Coronary artery (tissue), 2 donors: ENCODE measurements at places on chromosomes 12 and 14.

DNA sequence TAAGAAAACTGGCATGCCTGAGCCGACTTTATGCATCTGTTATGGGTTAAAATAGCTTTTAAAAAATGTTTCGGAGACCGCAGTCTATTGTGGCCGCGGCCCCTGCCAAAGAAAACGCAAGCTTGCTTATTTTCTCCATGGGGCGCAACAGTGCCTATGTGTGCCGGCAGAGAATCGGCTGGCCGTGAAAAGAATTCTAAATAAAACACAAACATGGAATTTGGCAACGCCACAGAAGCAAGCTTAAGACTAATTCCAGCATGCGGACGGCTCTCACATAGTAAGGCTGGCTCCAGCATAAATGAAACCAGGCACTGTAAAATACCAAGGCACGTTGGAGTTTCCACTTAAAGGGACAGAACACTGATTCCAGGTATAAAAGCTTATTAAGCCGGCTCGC is 56.7 kb downstream of the BCL11B start:
- no peak for DNase-seq

GRCh38 chr12:77686760-77687159 is 143.9 kb upstream of the NAV3 start:
- DNase-seq: no peak

GRCh38 chr12:46560089-46560488 is 187.5 kb upstream of the SLC38A2 start:
- DNase-seq: no peak

DNA sequence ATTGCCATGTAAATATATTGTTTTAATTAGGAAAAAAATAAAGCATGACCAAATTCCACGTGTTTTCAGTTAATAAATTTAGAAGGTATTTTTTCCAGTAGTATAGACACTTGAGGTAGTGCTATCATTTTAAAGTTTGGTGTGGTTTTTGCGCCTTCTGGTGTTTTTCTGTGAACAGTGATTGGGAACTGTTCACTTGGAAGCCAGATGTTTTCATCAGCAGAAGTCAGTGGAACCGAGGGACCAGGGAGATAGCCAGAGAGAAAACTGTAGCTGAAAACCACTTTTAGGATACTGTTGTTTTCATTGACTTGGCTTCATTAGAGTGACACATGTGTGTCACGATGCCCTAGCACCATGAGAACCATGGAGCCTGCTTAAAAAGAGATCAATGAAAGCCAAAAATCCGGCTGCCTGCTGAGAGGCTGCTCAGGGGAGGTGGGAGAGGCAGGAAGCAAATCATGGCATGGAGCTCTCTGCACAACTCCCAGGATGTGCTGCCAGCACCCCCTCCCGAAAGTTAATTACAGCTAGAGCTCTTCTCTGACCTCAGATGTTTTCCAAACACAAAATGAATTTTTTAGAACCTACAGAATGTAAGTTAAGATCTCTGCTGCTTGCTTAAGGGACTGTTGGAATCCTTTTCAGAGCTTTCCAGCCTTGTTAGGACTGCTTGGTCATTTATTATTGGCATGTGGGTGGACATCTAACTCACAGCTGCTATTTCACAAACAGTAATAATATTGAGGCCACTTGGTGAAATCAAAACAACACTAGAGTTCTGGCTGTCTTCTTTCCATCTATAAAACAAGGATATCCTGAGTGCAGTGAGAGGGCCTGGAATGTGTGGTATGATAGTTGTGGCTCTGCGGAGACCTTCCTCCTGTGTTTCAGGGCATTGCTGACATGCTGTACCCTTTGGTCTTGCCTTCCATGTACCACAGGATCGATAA is 192.3 kb downstream of the ANO4 start:
- DNase-seq: no peak

DNA sequence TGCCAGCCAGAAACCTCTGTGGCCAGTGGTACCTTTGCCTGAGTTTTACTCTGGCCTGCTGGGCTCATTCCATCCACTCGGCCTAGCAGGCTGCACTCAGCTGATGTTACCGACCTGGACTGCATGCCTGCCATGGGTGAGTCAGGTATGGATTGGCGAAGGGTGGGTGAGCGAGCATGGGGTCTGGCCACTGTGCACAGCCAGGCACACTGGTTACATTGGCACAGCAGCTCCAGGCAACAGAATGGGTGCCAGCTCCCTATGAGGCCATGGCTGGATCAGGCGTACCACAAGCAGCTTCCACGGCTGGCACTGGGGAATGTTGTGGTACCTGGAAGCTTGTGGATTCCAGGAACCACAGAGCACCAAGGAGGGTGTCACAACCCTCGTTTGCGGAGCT is 685.7 kb downstream of the SLC16A7 start:
- DNase-seq: no peak

DNA sequence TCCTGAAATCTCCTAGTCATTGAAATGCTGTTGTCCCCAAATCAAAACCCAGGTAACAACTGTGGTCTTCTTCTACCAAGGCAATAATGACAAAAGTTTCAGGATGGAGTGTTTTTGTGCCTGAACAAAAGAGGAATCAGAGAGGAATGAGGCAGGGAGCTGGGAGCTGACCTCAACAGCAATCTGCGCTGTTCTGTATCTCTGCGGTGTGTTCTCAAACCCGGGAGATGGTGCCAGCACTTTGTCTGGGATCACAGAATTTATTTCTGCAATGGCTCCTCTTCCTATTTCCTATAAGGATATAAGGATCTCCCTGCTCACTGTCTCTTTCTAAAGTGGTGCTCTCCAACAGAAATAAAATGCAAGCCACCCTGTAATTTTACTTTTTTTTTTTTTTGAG is 449 bp upstream of the GLT8D2 start:
- DNase-seq: no peak

DNA sequence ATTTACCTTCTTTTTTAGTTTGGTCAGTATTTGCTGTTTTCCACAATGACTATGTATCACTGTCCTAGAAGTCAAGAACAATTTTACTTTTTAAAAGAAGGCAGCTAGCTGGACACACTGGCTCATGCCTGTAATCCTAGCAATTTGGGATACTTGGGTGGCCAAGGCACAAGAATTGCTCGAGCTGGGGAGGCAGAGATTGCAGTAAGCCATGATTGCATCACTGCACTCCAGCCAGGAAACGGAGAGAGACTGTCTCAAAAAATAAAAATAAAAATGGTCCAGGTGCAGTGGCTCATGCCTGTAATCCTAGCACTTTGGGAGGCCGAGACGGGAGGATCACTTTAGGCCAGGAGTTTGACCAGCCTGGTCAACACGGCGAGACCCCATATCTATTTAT is 28.3 kb downstream of the MDM1 start:
- no peak for DNase-seq

DNA sequence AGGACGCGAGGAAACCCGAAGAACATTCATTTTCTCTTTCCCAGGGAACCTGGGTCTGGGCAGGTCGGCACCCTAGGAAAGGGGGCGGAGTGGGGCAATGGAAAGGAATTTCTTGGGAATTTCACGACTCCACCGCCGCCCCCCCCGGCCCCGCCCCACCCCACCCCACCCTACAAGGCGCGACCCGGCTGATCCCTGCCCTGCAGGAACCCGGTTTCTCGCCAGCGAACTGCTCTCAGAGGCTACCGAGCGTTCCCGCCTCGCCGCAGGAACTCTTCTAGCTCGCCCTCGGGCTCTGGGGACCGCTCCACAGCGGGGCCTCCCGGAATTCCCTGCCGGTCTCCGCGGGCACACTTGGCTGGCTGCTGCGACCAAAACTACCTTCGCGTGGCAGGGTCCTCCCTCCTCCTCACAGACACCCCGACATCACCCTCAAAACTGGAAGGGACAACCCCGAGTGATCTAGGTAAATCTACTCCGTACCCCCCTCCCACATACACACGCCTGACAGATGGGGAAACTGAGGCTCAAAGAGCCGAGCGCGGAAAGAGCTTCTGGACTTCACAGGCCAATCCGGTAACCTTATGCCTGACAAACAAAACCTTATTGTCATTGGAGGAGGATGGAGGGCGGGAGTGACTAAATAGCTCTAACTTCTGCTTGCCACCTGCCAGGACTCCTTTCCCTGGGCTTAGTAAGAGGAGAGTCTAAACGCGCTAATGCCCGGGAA is 785 bp upstream of the ACTN1 start:
- peak; percentile 85 for DNase-seq

DNA sequence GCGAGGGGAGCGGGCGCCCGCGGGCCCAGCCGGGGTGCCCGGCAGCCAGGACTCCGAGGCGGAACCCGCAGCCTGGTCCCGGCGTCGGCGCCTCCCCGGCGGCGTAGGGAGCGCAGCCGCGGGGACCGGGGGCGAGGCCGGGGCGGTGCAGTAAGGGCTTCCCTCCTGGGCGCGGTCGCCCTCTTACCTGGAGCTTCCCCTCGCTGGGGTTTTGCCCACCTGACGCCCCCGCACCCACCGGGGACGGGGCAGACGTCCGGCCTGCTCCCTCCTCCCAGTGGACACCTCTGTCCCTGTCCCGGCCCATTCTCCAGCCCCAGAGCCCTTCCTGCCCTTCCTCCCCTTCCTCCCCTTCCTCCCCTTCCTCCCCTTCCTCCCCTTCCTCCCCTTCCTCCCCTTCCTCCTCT is 413 bp upstream of the TUBA1C start:
- no peak for DNase-seq

DNA sequence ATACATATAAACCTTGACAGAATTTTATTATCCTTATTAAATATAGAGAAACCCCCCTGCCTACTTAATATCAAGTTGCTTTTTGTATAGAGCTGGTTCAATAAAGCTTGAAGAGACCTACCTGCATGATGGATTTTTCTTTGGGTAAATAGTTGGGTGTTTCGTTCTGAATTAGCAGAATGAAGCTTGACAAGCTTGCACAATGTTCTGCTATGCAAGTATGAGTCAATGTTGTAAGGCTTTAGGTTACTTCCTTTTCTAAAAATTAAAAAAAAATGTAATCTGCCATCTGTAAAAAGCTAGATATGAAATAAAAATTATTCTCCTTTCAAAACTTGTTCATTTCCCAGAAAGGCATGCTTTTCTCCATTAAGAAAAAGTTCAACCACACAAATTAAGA is 1662.6 kb upstream of the SEL1L start:
- no peak for DNase-seq

GRCh38 chr12:50132505-50133135 is 20.6 kb downstream of the COX14 start:
- no peak for DNase-seq

DNA sequence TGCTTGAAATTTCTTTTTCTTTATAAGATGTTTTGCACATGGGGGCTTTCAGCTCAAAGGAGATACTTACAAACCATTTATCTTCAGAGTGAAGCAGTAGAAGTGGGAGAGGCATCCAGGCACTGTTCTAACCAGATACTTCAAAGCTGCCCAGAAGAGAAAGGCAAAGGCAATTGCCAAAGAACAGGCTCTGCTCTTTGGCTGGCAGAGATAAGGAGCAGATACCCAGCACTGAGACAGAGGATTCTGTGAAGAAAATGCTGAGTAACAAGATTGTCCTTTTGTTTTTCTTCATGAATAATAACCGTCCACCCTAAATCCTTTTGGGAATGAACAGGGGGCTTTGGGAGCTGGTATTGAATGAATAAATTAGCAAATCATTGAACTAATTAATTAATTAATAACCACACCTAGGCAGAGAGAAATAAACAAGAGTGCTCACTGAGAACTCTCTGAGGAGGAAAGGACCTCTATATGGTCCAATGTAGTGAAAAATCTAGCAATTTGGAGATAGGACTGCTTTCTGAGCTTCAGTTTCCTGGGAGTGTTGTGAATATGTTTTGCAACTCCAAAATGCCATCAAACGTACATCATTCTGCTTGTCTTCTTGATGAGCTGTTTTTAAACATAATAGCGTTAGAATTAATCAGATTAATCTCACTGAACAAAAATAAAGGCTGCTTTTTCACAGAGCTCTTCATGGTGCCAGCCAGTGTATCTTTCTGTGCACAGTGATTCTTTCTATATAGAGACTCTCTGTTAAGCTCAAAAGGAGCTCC is 192.8 kb upstream of the AMIGO2 start:
- DNase-seq: no peak

DNA sequence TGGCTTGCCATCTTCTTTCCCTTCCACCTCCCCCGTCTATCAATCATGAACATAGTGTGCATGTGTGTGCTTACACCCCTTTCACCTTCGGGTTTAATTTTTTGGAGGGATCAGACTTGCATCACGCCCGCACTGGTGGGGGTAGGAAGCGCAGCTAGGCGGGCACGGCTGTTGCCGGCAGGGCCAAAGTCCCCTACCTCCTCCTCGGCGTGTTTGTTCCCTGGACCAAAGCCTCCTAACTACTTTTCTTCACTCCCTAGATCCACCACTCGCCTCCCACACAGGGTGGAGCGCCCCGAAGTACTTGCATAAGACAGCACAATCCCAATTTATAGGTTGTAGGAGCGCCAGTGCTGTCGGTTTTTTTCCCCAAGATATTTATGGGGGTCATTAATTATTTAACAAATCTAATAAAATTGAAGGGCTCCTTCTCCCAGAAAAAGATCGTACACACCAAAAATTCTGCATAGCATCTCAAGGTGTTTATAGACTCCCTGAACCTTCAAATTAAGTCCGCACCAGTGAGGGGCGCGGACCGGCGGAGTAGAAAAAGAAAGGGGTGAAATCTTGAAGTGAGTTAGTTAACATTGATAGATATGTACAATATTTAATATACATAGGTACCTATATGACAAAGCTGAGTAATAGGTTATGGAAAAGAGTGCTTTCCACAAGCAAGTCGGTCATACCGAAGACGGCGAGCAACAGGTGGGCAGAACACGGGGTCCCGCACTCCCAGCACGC is 717 bp downstream of the PKP2 start:
- DNase-seq: no peak

GRCh38 chr12:92136026-92136730 is 9.5 kb downstream of the BTG1 start:
- DNase-seq: no peak

GRCh38 chr14:94313991-94314655 is 9.0 kb downstream of the SERPINA6 start:
- no peak for DNase-seq

GRCh38 chr12:131643631-131644452 is 67.0 kb upstream of the SFSWAP start:
- no peak for DNase-seq

DNA sequence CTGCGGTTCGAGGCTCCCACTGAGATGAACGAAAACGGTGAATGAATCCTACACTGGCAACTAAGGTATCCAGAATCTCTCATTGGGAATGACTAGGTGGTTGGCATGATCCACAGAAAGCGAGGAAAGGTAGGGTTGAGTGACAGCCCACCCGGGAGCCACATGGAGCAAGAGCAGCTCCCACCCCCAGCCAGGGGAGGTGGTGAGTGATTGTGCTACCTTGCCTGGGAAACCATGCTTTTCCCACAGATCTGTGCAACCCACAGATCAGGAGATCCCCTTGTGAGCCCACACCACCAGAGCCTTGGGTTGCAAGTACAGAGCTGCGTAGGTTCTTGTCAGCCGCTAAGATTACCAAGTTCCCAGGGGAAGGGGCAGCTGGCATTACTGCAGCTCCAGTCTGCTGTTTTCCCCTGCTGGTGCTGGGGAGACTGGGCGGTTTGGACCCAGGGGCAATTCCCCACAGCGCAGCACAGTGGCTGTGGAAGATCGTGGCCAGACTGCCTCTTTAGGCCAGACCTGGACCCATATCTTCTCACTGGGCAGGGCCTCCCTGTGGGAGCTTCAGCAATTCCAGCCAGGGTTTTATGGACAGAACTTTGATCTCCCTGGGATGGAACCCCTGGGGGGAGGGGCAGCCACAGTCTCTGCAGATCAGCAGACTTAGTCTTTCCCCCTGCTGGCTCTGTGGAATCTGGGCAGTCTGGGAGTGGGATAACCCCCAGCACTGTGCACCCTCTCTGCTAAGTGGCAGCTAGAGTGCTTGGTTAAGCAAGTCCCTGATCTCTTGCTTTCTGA is 44.6 kb upstream of the PPP4R3A start:
- no peak for DNase-seq
